ENCODE measurements at places on chromosomes 12 and 14. TPM values are rescaled to one million over a fixed set of nuclear protein-coding genes. Genes with fewer than 3 reads are reported as not detected.

C1QL4 gene
- total RNA-seq: 0.50 TPM

EPYC gene
- total RNA-seq: not detected

OTX2 gene
- not detected for total RNA-seq

CIPC gene
- total RNA-seq: 16.8 TPM

USP44 gene
- total RNA-seq: 10.0 TPM

All from motor neuron (in vitro differentiated cells).